T-cell (primary cell): ENCODE measurements at places on chromosomes 5 and 9. TPM values are rescaled to one million over a fixed set of nuclear protein-coding genes. Genes with fewer than 3 reads are reported as not detected.
A peak's percentile ranks its signal among the peaks of the same experiment; 100 is the strongest.

ELOVL7 gene
- total RNA-seq = 0.70 TPM

TERT gene
- total RNA-seq = 0.09 TPM

RASGEF1C gene
- not detected for total RNA-seq

CPLANE1 gene
- total RNA-seq = 7.7 TPM

NEUROG1 gene
- total RNA-seq = not detected

GRCh38 chr9:4600368-4600767 is 61.7 kb upstream of the PLPP6 start:
- peak overlapping the region; percentile 47 for H3K27ac ChIP-seq
- H3K27me3 ChIP-seq = no peaks in the 10 kb centered on the region
- no peaks in the 10 kb centered on the region for H3K36me3 ChIP-seq
- H3K4me1 ChIP-seq = peaks cover 20% of the 10 kb centered on the region

- H3K27ac ChIP-seq = no peak overlapping the region
- H3K27me3 ChIP-seq = no peaks in the 10 kb centered on the region
- no peak overlapping the region for H3K4me3 ChIP-seq
- H3K4me1 ChIP-seq = no peaks in the 10 kb centered on the region
- H3K36me3 ChIP-seq = no peaks in the 10 kb centered on the region
These were observed 334.5 kb upstream of the ITGA1 start for GRCh38 chr5:52453176-52453575.

GRCh38 chr9:32128546-32128945 is 255.9 kb upstream of the ACO1 start:
- no peaks in the 10 kb centered on the region for H3K27me3 ChIP-seq
- H3K4me3 ChIP-seq = no peak overlapping the region
- DNase-seq = no peak

GRCh38 chr9:71916834-71917534 is 5.5 kb downstream of the C9orf85 start:
- H3K36me3 ChIP-seq = peaks cover 5% of the 10 kb centered on the region
- no peak for DNase-seq
- peaks cover 8% of the 10 kb centered on the region for H3K4me1 ChIP-seq
- no peaks in the 10 kb centered on the region for H3K27me3 ChIP-seq
- H3K4me3 ChIP-seq = no peak overlapping the region

DNA sequence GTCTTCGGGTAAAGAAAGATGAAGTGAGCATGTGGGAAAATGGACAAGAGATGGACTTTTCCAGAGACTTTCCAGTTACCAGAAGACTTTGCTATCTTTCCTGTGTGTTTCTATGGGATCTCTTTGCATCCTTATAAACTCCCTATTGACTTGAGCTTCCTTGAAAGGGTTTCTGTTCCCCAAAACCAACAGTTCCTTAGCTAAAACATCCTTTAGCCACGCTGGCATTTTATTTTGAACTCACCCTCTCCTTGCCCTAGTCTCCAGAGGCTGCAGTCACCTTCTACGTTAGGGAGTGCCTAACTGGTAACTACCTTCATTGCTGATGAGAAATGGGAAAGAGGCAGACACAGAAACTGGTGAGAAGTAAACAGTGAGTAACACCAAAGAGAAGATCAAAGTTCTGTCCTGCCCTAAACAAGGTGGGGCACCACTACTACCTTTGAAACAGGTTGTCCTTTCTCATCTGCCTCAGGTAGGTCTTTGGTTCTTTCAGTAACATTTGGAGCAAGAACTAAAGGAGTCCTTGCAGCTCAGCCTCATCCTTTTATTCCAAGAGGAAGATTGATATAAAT is 402.9 kb downstream of the ENC1 start:
- no peaks in the 10 kb centered on the region for H3K4me1 ChIP-seq
- DNase-seq = no peak
- H3K4me3 ChIP-seq = no peak overlapping the region
- H3K27ac ChIP-seq = no peak overlapping the region
- no peaks in the 10 kb centered on the region for H3K36me3 ChIP-seq

DNA sequence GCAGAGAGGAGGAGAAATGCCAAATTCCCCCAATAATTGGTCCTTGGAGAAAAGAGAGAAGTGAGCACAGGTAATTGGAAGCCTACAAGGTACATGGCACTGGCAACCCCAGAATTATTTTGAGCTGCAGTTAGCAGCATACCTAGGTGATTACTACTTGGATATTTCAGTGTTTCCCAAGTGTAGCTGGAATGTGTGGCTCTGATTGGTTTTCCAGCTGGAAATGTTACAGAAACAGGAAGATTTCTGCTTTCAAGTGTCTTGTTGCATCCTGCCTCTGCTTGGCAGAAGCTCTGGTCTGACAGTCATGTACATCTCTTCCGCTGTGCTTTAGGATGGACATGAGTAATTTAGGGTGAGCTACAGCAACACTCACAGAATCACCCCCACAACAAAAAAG is 262.1 kb downstream of the ENC1 start:
- no peak for DNase-seq
- no peak overlapping the region for H3K27ac ChIP-seq
- H3K27me3 ChIP-seq = peaks cover 3% of the 10 kb centered on the region
- no peaks in the 10 kb centered on the region for H3K4me1 ChIP-seq
- H3K36me3 ChIP-seq = no peaks in the 10 kb centered on the region
- H3K4me3 ChIP-seq = no peak overlapping the region

- H3K4me3 ChIP-seq = no peak overlapping the region
- no peaks in the 10 kb centered on the region for H3K27me3 ChIP-seq
- no peak for DNase-seq
- H3K4me1 ChIP-seq = no peaks in the 10 kb centered on the region
- no peak overlapping the region for H3K27ac ChIP-seq
- no peaks in the 10 kb centered on the region for H3K36me3 ChIP-seq
These were observed 59.1 kb upstream of the SH3GL2 start for GRCh38 chr9:17519761-17520160.

GRCh38 chr9:32550150-32550561 is 2.0 kb upstream of the SMIM27 start:
- peak overlapping the region; percentile 99 for H3K27ac ChIP-seq
- H3K36me3 ChIP-seq = no peaks in the 10 kb centered on the region
- peaks cover 13% of the 10 kb centered on the region for H3K4me1 ChIP-seq
- H3K27me3 ChIP-seq = no peaks in the 10 kb centered on the region

- no peak for DNase-seq
- H3K36me3 ChIP-seq = no peaks in the 10 kb centered on the region
- H3K4me1 ChIP-seq = no peaks in the 10 kb centered on the region
- no peak overlapping the region for H3K27ac ChIP-seq
- H3K4me3 ChIP-seq = no peak overlapping the region
These were observed 23.7 kb downstream of the VAV2 start for GRCh38 chr9:133968428-133968827.

- H3K36me3 ChIP-seq = no peaks in the 10 kb centered on the region
- no peak for DNase-seq
- H3K27me3 ChIP-seq = peaks cover 55% of the 10 kb centered on the region
- H3K4me3 ChIP-seq = no peak overlapping the region
- no peak overlapping the region for H3K27ac ChIP-seq
- H3K4me1 ChIP-seq = peaks cover 3% of the 10 kb centered on the region
These were observed 53.9 kb downstream of the AHRR start for GRCh38 chr5:375336-375920.

DNA sequence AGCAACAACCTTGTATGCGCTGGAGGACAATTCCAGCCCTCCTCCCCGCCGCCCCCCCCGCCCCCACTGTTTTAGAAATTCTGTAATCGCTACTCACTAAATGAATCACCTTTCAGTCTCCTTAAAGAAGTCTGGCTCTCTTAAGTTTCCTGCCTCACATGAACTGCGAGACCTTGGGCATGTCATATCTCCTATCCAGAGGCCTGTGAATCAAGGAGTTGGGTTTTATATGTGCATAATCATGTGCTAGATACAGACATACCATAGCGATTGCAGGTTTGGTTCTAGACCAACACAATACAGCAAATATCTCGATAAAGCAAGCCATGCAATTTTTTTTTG is 337 bp upstream of the DMAC1 start:
- H3K36me3 ChIP-seq = peaks cover 14% of the 10 kb centered on the region
- peak overlapping the region; percentile 89 for H3K27ac ChIP-seq
- H3K27me3 ChIP-seq = no peaks in the 10 kb centered on the region

- no peaks in the 10 kb centered on the region for H3K27me3 ChIP-seq
- H3K27ac ChIP-seq = no peak overlapping the region
- H3K36me3 ChIP-seq = no peaks in the 10 kb centered on the region
- no peak for DNase-seq
- no peaks in the 10 kb centered on the region for H3K4me1 ChIP-seq
These were observed 120.7 kb upstream of the PAPPA start for GRCh38 chr9:116032683-116033440.

DNA sequence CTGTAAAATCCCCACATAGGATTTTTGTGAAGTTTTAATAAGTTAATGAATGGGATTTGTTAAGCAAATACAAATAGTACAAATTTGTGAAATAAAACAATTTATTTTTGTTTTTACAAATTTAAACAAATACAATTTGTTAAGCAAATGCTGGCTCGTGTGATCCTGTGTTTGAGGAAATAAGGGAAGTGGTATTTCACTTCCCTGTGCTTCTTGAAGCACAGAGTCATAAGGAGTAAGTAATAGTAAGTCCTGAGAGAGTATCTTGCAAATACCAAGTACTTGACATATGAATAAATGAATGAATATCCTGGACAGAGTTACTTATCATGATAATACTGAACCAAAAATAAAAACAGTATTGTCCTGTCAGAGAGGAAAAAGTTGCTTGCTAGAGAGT is 9.1 kb downstream of the SMIM3 start:
- H3K27me3 ChIP-seq = no peaks in the 10 kb centered on the region
- H3K36me3 ChIP-seq = no peaks in the 10 kb centered on the region
- no peak overlapping the region for H3K27ac ChIP-seq
- DNase-seq = no peak
- H3K4me3 ChIP-seq = no peak overlapping the region

- no peak for DNase-seq
- H3K27me3 ChIP-seq = no peaks in the 10 kb centered on the region
- peaks cover 15% of the 10 kb centered on the region for H3K36me3 ChIP-seq
- no peak overlapping the region for H3K4me3 ChIP-seq
- H3K4me1 ChIP-seq = no peaks in the 10 kb centered on the region
These were observed 84.6 kb downstream of the STARD4 start for GRCh38 chr5:111427762-111428161.

- no peaks in the 10 kb centered on the region for H3K36me3 ChIP-seq
- no peak for DNase-seq
- H3K27ac ChIP-seq = no peak overlapping the region
- peaks cover 49% of the 10 kb centered on the region for H3K27me3 ChIP-seq
- no peak overlapping the region for H3K4me3 ChIP-seq
These were observed 17.9 kb downstream of the TPPP start for GRCh38 chr5:675111-675870.
